Activated CD8-positive, alpha-beta memory T cell treated with anti-CD3 and anti-CD28 coated beads, Interleukin-2, amount 10 ng/mL, durations not matched to agents 7 days and 5 days (primary cell): ENCODE measurements at places on chromosomes 3 and 15. TPM values are rescaled to one million over a fixed set of nuclear protein-coding genes. Genes with fewer than 3 reads are reported as not detected.
A peak's percentile ranks its signal among the peaks of the same experiment; 100 is the strongest.

DNA sequence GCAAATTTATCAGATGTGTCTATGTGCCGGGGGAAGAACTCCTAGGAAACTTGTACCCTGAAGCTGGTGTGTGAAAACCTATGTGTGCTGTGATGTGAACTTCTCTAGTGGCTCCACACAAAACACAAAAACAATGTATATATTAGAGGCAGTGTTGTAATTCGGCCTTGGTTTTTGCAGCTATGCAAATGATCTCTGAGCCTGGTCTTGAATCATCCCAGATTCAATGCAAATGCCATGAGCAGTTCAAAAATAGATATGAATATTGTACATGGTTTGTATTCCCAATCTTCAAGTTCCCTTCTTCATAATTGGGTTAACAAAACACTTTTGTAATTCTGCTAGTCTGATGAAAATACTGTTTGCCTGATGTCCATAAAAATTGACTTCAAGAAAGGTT lies 152.6 kb downstream of the MFSD1 start:
- no peak overlapping the region for H3K4me3 ChIP-seq
- no peak overlapping the region for H3K27ac ChIP-seq
- H3K36me3 ChIP-seq: no peaks in the 10 kb centered on the region
- no peaks in the 10 kb centered on the region for H3K27me3 ChIP-seq

DNA sequence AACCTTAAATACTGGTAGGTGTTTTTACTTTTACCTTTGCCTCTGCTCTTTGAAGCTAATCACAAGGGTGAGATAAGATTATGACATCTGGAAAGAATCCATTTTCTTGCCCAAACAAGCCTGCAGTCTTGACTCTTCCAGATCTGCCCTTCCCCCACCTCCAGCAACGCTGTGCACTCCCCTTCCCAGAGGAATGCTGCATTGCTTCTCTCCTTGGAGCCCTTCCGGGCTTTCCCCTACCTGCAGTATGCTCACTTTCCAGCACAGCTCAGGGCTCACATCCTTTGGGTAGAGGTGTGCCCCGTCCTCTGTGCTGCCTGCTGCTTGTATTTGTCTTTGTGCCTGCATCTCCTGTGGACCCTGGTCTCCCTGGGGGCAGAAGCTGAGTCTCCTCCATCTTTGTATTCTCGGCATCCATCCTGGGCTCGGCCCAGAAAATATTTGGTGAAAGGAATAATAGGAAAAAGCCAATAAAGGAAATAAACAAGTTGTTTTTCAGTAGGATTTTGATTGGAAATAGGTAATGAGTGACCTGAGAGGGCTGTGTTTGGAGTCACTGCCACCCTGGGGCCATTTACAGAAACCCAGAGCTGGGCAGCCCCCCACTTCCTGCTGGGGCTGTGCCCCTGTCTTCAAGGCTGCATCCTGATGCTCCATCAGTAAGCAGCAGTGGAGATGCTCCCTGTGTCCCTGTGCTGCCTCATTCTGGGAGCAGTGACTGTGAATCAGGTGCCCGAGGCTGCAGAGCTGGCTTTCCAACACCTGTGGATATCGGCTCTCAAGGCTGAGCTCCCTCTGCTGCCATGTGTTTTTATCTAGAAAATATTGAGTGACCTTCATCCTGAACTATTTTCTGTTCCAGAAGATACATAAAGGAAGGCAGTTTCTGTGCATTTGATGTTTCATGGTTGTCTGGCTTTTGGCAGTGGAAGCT lies 117.5 kb downstream of the EEFSEC start:
- DNase-seq: peak; percentile 31
- no peak overlapping the region for H3K4me3 ChIP-seq
- no peak overlapping the region for H3K27ac ChIP-seq
- H3K27me3 ChIP-seq: no peaks in the 10 kb centered on the region
- H3K36me3 ChIP-seq: no peaks in the 10 kb centered on the region

DNA sequence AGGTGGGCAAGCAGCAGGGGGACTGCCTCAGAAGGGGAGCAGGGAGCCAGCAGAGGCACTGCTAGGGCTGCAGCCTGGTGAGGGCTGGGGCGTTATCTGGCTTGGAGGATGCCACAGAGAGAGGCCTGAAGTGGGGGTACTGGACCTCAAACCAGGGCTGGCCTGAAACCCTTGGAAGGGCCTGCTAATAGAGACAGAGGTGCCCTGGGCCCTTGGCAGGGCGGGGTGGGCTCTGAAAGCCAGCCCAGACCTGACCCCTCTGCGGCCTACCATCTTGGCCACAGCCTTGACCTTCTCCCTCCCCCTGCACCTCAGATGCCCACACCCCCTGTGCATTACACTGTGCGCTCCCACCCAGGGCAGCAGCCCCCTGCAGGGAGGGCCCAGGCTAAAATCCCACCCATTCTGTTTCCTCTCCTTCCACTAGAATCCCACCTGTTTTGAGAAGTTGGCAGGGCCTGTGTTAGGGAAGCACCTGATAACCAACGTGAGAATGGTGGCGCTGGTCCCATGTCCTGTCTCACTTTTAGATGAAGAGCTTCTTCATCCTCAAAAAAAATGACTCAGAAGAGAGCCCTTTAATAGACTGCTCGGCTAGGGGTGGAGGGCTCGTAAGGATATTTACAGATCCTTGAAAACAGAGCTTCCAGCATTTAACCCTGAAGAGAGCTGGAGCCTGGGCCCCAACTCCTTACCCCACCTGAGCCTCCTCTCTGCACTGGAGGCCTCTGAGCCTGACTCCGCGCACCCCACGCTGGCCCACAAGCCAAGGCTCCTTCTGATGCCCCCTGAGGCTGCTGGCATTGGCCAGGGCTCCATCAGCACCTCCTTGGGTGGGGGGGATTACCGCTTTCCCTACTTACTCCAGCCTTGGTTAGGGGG lies 29.8 kb downstream of the LOXL1 start:
- H3K36me3 ChIP-seq: no peaks in the 10 kb centered on the region
- H3K4me1 ChIP-seq: peaks cover 44% of the 10 kb centered on the region
- no peak for DNase-seq
- no peak overlapping the region for H3K27ac ChIP-seq
- H3K27me3 ChIP-seq: peaks cover 3% of the 10 kb centered on the region

DNA sequence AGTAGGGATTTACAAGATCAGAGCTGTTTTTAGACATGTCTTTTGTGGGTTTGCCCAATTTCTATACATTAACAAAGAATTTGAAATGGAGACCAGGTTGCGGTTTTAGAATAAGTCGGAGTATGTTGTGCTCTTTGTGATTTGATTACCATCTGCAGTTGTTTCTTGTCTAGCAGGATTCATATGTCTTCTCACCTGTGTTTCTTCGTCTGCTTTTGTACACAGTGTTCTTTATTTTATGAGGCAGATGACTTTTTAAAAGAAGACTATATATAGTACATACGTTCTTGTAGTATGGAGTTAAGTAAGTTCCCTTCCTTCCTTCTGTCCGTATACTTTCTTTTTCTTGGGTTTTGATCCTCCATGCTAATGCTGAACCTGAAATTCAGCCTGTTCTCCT lies 175.3 kb upstream of the LRRFIP2 start:
- no peak overlapping the region for H3K27ac ChIP-seq
- no peak for DNase-seq
- peaks cover 47% of the 10 kb centered on the region for H3K36me3 ChIP-seq
- H3K4me1 ChIP-seq: no peaks in the 10 kb centered on the region

DNA sequence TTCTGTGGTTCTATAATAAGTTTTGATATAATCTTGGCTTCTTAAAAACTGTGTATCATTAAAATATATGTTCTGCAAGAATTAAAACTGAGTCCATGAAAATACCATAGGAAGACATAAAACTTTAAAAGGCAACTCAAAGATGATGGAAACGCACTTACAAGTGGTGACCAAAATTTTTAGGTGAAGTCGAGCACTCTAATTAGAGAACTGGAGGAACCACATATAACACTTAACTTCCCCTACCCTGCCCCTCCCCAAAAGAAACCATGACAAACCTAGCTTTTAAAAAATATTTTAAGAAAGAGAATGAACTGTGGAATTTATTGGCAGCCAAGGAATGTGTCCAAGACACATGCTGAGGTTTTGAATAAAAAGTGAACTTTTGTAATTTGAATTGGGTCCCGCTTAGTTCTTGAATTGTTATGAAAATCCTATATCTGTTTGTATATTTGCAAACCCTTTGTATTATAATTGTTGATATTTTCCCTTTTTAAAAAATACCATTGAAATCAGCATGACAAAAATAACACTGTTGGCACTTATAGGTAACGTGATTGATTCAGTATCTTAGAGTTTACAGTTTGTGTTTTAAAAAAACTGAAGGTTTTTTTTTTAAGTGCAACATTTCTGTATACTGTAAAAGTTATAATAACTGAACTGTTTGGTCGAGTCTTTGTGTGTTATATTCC lies 7.7 kb downstream of the NR2F2 start:
- H3K4me3 ChIP-seq: no peak overlapping the region
- peaks cover 87% of the 10 kb centered on the region for H3K27me3 ChIP-seq
- no peak overlapping the region for H3K27ac ChIP-seq
- H3K4me1 ChIP-seq: no peaks in the 10 kb centered on the region

DNA sequence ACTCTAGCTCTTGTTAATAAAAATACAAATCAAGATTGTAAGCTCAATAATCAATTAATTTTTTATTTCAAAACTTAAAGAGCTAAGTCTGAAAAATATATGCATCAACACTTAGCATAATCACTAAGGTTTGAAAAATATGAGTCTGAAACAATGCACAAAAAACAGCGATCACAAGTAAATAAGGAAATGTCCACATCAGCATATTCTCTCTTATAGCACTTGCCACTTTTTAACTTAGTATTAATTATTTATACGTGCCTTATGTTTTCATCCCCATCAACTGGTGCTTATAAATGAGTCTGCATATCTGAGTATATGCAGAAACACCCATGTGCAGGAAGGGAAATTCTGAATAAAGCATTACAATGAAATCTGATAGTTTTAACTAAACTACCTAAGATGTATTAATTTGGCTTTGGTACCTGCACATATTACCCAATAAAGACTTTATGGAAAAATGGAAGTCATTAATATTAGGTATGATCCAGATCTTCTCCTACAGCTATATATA lies 28.3 kb downstream of the AQR start:
- H3K27me3 ChIP-seq: no peaks in the 10 kb centered on the region
- H3K4me1 ChIP-seq: no peaks in the 10 kb centered on the region
- H3K27ac ChIP-seq: no peak overlapping the region
- no peak overlapping the region for H3K4me3 ChIP-seq
- DNase-seq: no peak

- DNase-seq: no peak
- H3K27ac ChIP-seq: no peak overlapping the region
- peaks cover 3% of the 10 kb centered on the region for H3K4me1 ChIP-seq
- no peak overlapping the region for H3K4me3 ChIP-seq
- peaks cover 6% of the 10 kb centered on the region for H3K36me3 ChIP-seq
Measured at GRCh38 chr3:177615015-177615414, 417.7 kb upstream of the TBL1XR1 start.

- H3K27me3 ChIP-seq: peaks cover 17% of the 10 kb centered on the region
- H3K36me3 ChIP-seq: no peaks in the 10 kb centered on the region
- no peak overlapping the region for H3K27ac ChIP-seq
- peaks cover 8% of the 10 kb centered on the region for H3K4me1 ChIP-seq
Measured at GRCh38 chr3:46724424-46724823, 6.8 kb upstream of the PRSS50 start.

- no peaks in the 10 kb centered on the region for H3K36me3 ChIP-seq
- DNase-seq: no peak
- H3K4me3 ChIP-seq: no peak overlapping the region
Measured at GRCh38 chr15:36527235-36528162, 51.9 kb upstream of the CDIN1 start.

The SST gene
- not detected for total RNA-seq

The LRRIQ4 gene
- total RNA-seq: 0.23 TPM

The C3orf20 gene
- not detected for total RNA-seq

The IGDCC3 gene
- not detected for total RNA-seq

The MB21D2 gene
- total RNA-seq: 2.7 TPM
